ENCODE measurements at places on chromosomes 3 and 15. TPM values are rescaled to one million over a fixed set of nuclear protein-coding genes. Genes with fewer than 3 reads are reported as not detected.

The NMB gene
- 1.6 TPM for total RNA-seq

The SH3GL3 gene
- total RNA-seq: 8.9 TPM

The PLIN1 gene
- total RNA-seq: 3.6 TPM

The CACNA2D2 gene
- total RNA-seq: 1.4 TPM

The TM6SF1 gene
- 5.7 TPM for total RNA-seq

The CSPG4 gene
- total RNA-seq: 30.6 TPM

The A4GNT gene
- not detected for total RNA-seq

The TIPIN gene
- 13.5 TPM for total RNA-seq

The TMIE gene
- 0.26 TPM for total RNA-seq

The GOLGA8G gene
- total RNA-seq: not detected

The PPP4R2 gene
- total RNA-seq: 132 TPM

The KLHL40 gene
- 3.5 TPM for total RNA-seq

The SH2D7 gene
- not detected for total RNA-seq

The ITIH1 gene
- total RNA-seq: not detected

The OTOL1 gene
- not detected for total RNA-seq

The TJP1 gene
- total RNA-seq: 149 TPM

The PATL2 gene
- total RNA-seq: 1.7 TPM

The ZKSCAN7 gene
- 19.5 TPM for total RNA-seq

The DNAH12 gene
- 0.37 TPM for total RNA-seq

The RGMA gene
- total RNA-seq: 3.4 TPM

The SLC12A1 gene
- total RNA-seq: not detected

The PCOLCE2 gene
- 58.4 TPM for total RNA-seq

The PTX3 gene
- 5.1 TPM for total RNA-seq

The SLC12A8 gene
- 2.9 TPM for total RNA-seq

The ATP2C1 gene
- 94.4 TPM for total RNA-seq

The RBPMS2 gene
- total RNA-seq: 4.0 TPM

The PRSS50 gene
- total RNA-seq: 0.26 TPM

The TLR9 gene
- 0.11 TPM for total RNA-seq

The CCR1 gene
- total RNA-seq: 7.7 TPM

The P2RY12 gene
- total RNA-seq: 5.3 TPM

The ZNF774 gene
- total RNA-seq: 3.3 TPM

The AMOTL2 gene
- 37.0 TPM for total RNA-seq

The C2CD4A gene
- 0.11 TPM for total RNA-seq

The NOX5 gene
- 0.16 TPM for total RNA-seq

The HRG gene
- total RNA-seq: not detected
